ENCODE measurements at places on chromosomes 13 and 19.

DNA sequence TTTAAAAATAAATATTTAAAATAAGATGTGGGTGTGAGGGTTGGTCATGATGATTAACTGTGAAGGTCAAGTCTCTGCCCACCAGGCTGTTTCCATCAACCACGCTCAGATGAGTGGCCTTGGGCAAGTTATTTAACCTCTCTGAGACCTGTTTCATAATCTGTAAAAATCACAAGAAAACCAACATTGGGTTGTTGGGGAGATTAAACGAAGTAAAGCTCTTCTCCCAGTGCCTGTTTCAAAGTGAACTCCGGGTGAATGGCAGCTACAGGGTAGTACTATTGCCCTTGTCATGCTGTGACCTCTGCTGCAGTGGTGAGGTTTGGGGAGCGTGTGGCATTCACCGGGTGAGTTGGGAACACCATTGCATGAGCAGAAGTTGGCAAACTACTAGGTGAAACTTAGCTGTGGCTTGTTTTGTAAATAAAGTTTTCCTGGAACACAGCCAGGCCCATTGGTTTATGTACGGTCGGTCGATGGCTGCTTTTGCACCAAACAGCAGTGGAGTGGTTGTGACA is 153.2 kb downstream of the USP12 start:
- DNase-seq, result no peak

DNA sequence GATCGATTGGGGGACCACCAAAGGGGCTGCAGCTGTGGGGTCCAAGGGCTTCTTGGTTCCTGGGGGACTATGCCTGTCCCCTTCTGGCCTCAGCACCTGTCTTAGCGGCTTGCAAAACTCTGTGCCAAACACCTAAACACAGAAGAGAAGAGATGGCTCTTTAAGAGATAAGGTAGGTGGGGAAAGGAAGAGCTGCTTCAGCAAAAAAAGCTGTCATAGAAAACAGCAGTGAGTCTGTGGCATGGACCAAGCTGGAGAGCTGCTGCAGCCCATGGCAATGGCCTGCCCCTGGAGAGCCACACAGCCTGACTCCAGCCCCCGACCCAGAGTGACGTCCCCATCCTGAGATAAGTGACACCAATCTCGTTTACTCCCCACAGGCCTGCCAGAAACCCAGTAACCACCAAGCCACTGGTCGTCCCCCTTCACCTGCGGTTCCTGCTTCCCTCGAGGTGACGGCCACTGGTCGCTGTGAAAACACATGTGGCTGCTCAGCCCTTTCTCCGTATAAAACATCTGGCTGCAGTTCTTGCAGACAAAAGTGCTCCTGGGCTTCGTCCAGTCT is 25.0 kb upstream of the NAPA start:
- DNase-seq, result no peak

DNA sequence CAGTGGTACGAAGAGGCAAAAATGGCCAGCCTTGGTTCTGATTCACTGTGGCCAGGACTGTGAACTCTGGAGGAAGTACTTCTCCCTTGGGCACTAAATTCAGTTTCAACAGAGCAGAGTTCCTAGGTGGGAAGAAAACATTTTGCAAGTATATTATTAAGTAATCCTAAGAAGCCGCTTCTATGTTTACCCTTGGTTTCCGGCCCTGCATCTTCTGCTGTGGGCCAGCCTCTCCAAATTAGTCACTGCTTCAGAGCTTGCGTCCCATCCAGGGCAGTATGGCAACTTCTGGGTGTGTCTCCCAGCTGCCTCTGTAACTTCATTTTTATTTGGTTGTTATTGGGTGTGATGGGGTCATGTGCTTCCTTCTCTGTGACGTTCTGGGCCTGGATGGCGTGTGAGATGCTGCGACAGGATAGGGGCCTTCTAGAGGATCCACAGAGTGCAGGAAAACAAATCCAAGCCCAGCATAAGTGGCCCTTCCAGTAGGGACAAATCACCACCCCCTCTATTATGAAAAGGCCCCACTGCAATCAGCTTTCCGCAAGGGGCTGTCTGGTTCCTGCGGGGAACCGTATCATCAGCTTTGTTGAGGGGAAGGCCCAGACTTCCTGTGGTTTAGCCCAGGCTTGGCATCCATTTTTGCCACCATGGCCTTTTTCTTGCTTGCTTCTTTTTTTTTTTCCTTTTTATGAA is 55.1 kb upstream of the C1QTNF9 start:
- DNase-seq, result no peak

GRCh38 chr13:48486362-48486761 is 46.5 kb downstream of the RCBTB2 start:
- DNase-seq, result no peak
